ENCODE measurements at places on chromosomes 7 and 10.

DNA sequence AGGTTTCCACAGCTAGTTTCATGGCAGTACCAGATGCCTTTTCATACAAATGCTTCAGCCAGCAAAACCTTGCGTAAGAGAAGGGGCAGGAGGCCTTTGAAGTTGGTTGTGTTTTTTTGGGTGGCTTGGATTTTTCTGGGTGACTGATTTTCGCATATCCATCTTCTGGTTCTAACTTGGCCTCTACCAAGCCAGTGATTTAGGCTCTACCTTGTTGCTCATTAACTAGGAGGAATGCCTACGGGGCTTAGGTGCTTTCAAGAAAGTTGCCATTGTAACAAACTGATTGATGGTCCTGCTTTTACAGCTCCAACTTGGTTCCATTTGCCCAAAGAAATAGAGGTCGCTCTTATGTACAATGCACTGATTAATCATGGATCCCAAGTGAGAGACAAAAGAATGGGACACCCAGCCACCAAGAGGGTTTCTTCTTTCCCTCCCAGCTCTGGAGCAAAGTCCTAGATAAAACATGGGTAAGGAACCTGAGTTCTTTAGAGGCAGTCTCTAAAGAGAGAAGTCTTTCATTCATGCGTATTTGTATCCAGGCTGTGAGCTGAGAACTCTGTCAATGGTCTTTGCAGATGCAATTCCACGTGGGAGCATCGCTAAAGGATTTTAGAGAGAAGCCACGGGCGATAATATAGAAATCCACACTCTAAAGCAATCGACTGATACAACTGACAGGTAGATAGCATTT lies 92.1 kb upstream of the FGFR2 start:
- DNase-seq, result no peak

- no peak for DNase-seq
Observed at GRCh38 chr7:49781996-49782395, 8.6 kb downstream of the VWC2 start.

GRCh38 chr10:27038168-27038567 lies 62.1 kb downstream of the ANKRD26 start:
- no peak for DNase-seq

DNA sequence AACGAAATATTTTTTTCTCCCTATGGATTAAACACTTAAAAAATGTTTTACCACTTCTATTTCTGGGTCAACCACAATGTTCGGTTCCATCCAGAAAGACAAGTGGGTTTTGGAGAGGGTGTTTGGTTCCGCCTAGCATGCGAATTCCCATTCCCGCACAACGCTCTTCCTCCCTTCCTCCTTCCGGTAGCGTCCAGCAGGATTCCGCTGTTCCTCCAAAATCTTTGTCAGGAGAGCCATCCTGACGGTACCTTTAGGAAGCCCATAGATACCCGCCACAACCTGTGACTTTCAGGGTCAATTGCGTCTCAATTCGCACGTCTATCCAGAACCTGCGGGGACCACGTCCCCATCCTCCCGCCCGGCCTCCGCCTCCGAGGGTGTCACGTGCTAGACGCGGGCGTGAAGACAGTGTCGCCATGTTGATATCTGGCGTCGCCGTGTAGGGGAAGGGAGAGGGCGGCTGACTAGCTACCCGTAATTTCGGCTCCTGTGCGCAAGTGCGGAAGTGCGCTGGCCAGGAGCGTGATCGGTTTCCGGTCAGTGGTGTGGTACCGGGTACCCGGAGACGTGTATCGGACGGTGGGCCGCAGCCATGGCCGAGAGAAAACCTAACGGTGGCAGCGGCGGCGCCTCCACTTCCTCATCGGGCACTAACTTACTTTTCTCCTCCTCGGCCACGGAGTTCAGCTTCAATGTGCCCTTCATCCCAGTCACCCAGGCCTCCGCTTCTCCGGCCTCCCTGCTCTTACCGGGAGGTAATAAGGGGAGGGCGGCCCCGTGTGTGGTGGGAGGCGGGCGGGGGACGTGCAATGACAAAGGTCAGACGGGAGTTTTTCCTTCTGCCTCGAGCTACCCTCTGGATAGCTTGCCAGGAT lies at the start of gene SEC23IP:
TSS of gene SEC23IP (plus strand) at position 543 of the 878 bp plus-strand sequence. CDS start at position 596, 53 bp downstream.
- peak; percentile 81 for DNase-seq

GRCh38 chr10:34298346-34298818 lies 516.7 kb downstream of the PARD3 start:
- no peak for DNase-seq

GRCh38 chr10:63388421-63389031 lies 77.3 kb downstream of the JMJD1C start:
- no peak for DNase-seq

GRCh38 chr7:91420606-91421005 lies 156.4 kb downstream of the FZD1 start:
- DNase-seq, result no peak

- no peak for DNase-seq
Observed at GRCh38 chr7:107559864-107560263, 3.9 kb downstream of the COG5 start.

DNA sequence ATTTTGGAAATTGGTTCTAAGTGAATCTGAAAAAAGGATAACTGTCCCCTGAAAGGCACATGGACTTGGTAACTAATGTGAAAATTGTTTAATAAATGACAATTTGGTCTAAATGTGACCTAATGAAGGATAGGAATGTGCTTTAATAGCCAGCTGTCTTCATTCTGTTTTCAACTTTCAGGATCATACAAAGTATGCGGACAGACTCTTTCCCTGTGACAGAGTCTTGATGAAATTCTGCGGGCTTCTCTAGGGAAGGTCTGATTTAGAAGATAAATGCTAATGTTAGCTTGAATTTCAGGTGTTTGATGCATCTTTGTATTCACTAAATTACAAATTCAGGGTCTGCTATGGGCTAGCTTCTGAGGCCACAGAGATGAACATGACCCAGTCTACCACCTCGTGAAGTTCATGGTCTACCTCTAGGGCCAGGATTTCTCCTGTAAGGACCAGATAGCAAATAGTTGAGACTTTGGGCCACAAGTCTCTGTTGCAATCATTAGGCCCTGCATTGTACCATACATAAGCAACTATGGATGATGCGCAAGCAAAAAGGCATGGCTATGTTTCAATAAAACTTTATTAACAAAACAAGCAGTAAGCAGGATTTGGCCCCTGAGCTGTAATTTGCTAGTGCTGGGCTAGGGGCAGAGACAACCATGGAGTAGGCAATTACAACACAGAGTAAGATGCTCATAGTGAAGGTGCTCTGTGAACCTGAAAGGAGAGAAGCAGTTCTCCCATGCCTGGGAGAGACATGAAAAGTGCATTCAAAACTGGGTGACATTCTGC lies 368.6 kb downstream of the INHBA start:
- DNase-seq, result no peak

Measured in NCI-H187 (cell line).